ENCODE measurements at places on chromosomes 7 and 10.

- DNase-seq = no peak
Measured at GRCh38 chr10:62244088-62244487, 24.6 kb downstream of the RTKN2 start.

- no peak for DNase-seq
Measured at GRCh38 chr10:26407406-26407969, 30.7 kb upstream of the APBB1IP start.

GRCh38 chr7:2143981-2144595 lies 88.7 kb downstream of the MAD1L1 start:
- no peak for DNase-seq

DNA sequence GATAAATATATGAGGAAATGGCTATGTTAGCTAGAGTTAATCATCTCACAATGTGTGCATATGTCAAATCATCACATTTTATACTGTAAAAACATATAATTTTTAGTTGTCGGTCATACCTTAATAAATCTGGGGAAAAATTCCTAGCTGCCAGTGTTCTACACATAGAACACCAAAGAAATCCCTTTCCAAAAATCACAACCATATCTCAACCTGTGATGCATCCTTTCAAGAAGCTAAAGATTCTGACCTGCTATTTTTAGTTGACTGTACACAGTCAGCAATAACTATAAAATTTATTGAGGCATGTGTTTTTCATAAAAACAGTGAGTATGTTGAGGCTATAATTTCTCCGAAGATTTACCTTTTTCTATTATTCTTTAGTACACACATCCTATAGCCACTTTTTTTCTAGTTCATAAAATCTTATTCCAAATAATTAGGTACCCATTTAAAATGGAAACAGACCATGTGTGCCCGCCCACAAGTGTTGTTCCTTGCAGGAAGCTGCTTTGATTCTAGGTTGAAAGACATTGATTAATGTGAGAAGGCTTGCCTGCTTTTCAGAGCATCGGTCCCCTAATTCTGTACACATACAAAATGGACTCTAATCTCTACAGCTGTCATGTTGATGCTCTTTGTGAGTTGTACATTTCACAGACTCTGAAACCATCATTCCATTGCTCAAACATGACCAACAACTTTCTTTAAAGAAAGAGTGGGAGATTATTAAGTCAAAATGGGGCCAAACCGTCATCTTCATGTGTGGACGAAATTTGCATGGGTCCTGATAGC lies 117.5 kb upstream of the LRRN3 start:
- no peak for DNase-seq

GRCh38 chr7:54541669-54542625 lies at the start of gene VSTM2A:
Gene VSTM2A (plus strand): TSS chr7:54542375. CDS start chr7:54542731, 356 bp downstream.
- no peak for DNase-seq
